ENCODE measurements at places on chromosomes 5 and 9.

DNA sequence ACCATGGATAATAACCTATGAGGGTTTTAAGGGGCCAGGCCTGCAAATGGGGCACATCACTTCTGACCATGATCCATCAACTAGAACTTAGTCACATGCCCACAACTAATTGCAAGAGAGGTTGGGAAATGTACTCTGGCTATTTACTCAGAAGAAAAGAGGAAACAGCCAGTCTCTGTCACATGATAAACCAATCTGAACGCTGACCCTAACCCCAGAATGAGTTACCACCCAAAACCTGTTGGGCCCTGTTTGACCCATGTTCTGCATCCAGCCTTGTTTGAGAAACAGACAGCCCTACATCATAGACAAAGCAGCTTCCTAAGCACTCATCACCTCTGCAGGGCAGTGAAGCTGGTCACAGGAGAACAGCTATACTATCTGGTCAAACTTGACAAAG lies 5.8 kb downstream of the MACROH2A1 start:
- DNase-seq: no peak

DNA sequence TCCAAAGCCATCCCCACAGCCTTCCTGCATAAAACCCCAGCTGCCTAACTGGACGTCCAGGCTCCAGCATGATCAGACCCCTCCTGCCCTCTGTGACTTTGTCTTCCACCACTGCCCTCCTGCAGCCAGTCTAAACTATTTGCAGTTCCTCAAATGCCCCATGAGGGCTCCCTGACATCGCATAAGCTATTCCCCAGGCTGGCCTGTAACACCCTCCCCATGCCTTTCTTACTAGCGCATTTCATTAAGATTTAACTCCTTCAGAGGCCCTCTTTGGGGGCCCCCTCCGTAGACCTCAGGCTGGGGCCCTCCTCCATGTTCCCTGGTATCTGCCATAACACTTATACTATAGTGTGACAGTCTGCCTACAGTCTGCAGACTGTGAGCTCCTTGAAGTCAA lies 15.5 kb upstream of the SMIM23 start:
- DNase-seq: no peak

- DNase-seq: peak; percentile 50
These were observed 195.4 kb downstream of the MPDZ start for GRCh38 chr9:13083963-13084528.

- no peak for DNase-seq
These were observed 97.8 kb upstream of the RUFY1 start for GRCh38 chr5:179452356-179453230.

GRCh38 chr9:101566904-101567724 lies 27.7 kb downstream of the PPP3R2 start:
- DNase-seq: peak; percentile 29

DNA sequence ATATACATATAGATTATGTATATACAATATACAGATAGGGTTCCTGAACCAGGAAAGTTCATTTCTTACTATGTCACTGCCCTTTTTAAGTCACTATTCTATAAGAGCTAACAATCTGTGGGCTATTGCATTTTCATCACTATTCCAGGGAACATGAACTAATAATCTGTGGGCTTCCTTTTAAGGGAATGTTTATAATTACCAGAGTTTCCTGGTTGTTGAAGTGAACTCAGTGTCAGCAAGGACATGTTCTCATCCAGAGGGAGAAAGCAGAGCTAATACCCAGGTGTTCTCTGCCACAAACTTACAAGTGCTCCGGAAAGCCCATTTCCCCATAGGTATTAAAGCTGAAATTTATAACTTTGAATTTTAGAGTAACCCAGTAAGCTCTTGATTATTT lies 69.6 kb downstream of the CWC27 start:
- no peak for DNase-seq

- DNase-seq: no peak
These were observed 6.3 kb upstream of the UNC5A start for GRCh38 chr5:176803943-176804498.

GRCh38 chr9:87157366-87158031 lies 210.2 kb upstream of the GAS1 start:
- DNase-seq: no peak

DNA sequence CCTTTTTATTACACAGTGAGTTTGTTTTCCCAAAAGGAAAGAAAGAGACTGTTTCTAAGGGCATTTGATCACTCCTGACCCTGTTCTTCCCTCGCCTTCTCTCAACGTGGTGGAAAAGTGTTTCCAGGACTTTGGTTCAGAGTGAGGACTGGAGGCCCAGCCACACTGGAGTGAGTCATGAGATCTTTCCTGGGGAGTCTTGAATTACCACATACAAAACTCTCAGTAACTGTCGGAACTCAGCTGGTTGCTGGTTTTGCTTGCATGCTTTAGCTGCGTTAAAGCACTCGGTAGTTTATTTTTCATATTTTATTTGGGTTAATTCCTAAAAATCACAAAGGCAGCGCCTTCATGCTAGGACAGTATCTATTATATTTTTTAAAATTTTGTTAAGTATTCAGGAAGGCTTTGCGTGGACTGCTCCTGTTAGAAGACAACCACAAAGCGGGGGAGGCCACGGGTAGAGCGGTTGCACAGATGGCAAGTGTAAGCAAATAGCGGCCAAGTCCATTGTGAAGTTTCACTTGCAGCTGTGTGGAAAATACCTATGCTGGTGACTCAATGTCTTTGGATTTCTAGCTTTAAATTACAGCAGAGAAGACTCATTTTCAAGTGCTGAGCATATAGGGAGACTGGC lies 77.7 kb downstream of the ARSB start:
- peak; percentile 84 for DNase-seq

- peak; percentile 59 for DNase-seq
These were observed 83.1 kb upstream of the SPOCK1 start for GRCh38 chr5:137582218-137582617.

GRCh38 chr5:81269751-81270393 lies 31.5 kb upstream of the ZCCHC9 start:
- no peak for DNase-seq

GRCh38 chr5:94784536-94785505 lies 166.4 kb downstream of the SLF1 start:
- peak; percentile 10 for DNase-seq

DNA sequence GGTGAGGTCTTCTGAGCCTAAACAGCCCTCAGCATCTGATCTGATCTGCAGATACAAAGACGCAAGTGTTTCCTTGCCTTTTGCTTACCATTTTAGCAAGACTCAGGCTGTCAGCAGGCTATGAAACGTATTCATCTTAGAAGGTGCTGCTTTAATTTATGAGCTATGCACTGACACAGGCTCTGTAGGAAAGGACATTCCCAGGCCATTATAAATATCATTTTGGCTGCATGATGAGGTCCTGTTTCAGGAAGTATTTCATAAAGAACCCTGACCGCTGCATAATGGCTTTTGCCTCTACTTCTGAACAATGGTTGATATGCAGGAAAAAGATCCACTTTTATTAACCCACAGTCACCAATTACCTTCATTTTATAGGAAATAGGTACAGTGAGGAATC lies 98.4 kb upstream of the CAST start:
- DNase-seq: no peak

DNA sequence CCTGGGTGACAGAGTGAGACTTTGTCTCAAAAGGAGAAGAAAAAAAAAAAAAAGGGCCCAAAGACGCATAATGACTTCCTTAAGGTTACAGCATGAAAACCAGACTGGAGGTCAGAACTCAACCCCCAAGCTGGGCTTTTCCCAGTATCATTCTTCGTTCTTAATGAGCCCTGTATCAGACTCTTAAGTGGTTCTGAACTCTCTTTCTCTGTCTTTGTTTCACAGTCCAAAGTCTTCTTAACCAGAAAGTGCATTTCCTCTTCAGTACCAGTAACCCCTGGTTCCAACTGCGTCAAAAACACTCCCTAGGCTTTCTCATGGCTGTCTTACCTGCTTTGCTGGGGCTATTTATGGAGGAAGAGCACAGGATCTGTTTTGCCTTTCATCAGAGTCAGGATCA lies 38.4 kb upstream of the SHB start:
- no peak for DNase-seq

GRCh38 chr5:39521940-39522590 lies 97.3 kb upstream of the DAB2 start:
- DNase-seq: no peak

GRCh38 chr5:127002390-127002789 lies 28.0 kb downstream of the MARCHF3 start:
- no peak for DNase-seq

- no peak for DNase-seq
These were observed 921 bp downstream of the KCNIP1 start for GRCh38 chr5:170504616-170505266.

GRCh38 chr9:28620661-28621060 lies 1047.4 kb upstream of the C9orf72 start:
- no peak for DNase-seq

GRCh38 chr5:644971-645370 lies 32.8 kb downstream of the CEP72 start:
- no peak for DNase-seq

DNA sequence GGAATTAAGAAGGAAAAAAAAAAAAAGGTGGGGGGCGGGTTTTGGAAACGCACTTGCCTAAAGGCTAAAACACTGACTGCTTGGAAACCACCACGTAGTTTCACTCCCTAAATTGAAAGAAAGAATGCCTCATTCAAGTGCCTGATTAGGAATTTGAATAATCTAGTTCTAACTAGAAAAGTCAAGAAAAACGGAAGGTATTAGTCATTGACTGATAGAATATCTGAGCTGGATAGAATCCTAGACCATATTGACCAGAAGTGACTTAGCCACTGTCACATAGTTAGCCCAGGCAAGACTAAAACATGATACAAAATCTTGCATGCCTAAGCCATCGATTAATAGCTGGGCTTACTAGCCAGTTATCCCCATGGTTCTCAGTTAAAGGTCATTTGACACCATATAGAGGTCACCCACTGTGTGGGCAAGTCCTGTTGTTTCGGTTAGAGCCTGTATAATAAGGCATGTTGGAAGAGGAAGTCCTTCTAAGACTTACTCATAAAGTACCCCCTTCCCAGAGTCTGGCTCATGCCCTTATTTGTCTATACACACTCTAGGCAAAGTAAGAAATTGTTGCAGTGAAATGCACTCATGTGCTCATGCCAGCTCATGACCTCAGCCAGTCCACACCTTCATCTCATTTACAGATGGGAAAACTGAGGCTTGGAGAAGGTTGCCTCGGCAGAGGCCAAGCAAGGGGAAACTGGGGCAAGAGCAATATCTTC lies 40.2 kb downstream of the SH3RF2 start:
- DNase-seq: no peak

GRCh38 chr9:89234205-89235067 lies 55.8 kb upstream of the SHC3 start:
- peak; percentile 46 for DNase-seq

DNA sequence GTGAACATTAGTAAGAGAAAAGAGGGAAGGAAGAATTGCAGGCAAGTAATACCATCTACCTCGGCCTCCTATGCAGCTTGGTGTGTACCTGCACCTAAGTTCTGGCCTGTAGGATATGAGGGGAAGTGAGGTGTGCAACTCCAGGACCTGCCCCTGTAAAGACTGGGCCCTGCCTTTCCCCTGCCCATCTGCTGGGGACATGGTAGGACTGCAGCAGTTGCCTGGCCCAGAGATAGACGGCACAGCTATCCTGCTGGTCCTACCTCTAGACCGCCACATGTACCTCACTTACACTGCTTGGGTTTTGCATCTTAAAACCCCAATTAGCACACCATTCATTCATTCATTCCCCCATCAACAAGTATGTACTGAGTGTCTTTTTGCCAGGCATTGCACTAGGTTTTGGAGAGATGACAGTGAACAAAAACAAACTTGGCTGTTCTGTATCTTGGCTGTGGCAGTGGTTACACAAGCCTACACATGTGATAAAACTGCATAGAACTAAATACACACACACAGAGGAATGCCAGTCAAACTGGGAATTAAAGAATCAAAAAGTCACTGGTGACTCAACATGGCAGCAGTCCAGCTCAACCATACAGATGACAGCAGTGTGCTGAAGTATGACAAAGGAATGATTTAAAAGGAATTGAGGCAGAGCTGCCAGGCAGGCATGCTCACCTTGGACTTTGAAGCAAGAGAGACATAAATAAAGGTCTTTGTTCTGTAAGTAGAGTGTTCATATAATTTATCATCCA lies 23.3 kb upstream of the MGAT1 start:
- peak; percentile 86 for DNase-seq

DNA sequence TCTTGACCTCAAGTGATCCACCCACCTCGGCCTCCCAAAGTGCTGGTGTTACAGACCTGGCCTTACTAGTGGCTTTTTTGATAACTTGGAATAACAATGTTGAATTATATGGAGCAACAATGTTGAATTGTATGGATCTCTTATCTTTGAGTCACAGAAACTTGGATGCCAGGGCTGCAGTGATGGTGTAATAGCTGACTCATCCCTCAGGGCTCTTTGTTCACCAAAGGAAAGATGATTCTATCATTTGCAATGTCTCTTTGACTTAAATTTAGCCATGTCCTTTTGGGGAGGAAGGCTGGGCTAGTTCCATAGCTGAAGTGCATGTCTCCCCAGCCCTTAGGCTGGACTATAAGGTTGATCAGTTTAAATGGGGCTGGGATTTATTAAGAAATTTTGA lies 172.3 kb downstream of the PDZD2 start:
- DNase-seq: peak; percentile 96

DNA sequence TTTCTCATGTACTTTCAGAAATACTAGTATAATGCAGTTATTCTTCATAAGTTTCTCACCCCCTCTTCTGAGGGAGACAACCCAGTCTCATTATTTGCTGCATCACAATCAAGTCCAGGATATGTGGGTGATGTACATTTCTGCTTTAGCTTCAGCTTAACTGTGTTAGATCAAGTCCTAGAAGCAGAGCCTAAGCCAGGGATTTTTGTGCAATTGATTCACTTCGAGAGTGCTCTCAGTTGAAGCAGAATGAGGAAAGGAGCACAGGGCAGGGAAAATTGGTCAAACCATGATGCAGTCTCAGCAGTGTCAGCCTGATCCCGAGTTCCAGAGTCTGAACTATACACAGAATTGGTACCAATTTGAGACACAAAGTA lies 15.1 kb downstream of the HNRNPK start:
- DNase-seq: no peak

DNA sequence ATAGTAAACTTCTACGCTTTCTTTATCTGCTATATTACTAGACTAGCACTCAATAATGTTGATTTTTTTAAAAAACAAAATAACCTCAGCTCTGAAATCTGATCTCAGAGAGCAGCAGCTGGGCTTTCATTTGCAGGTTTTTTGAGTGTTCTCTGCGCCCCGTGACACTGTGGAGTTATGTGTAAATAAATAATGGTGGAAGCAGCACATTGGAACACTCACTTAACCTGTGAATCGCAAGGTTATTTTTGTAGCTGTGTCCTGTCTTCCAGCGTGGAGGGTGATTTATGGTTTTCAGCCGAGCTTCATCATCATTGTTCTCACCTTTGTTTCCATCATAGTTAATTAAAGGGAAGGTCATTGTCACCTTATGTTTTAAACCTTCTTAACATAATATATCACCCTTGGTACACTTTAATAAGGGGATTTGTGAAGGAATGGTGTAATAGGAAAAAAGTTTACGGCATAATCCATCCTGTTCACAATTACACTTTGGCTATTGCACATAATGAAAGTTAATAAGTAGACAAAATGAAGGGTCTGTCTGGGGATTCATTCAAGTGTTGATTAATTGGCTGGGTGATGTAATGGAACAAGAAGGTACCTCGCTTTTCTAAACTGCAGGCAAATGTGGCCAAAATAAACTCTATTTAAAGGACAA lies 493.3 kb upstream of the ADAMTS16 start:
- no peak for DNase-seq

GRCh38 chr9:115636596-115636995 lies 517.0 kb upstream of the PAPPA start:
- no peak for DNase-seq

All from foreskin fibroblast (primary cell).